ENCODE measurements at places on chromosomes 6 and 20.
A peak's percentile ranks its signal among the peaks of the same experiment; 100 is the strongest.

GRCh38 chr6:30880698-30881252 lies 3.5 kb upstream of the DDR1 start:
- DNase-seq, result peak; percentile 67

DNA sequence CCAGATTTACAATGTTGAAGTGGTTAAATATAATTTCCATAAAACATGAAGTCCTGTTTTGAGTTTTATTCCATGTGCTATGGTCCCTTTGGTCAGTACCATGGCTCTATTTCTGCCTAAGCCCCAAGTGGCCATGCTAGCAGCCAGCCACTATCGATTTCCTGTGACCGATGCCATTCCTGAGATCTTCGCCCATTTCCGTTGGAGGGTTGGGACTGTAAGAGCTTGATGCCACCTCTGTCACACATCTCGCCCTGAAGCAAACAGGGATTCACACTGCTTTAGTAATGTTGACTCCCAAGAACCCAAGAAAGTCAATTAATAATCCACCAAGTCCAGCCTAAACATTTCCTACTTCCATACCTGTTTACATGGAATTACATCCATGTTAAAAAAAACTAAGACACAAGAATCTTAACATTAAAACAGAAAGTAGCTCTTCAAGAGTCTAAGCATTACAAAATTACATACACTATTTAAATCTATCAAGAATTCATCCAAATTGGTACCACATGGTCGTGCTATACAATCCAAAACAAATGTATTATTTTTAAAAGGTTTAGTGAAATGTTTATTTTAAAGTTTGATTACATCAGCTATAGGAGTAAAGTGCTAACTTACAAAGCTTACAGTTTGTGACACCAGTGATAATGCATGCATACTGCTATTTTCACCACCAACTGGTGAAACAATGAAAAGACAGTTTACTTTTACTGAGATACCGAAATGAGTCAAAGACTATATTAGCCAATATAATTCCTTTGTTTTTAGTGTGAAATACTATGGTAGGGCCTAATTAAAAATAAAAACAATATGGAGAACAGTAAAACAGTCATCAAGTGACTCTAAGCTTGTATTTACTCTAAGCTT lies 2.5 kb downstream of the RBM39 start:
- no peak for DNase-seq

GRCh38 chr20:53045941-53046340 lies 73.8 kb downstream of the TSHZ2 start:
- no peak for DNase-seq

DNA sequence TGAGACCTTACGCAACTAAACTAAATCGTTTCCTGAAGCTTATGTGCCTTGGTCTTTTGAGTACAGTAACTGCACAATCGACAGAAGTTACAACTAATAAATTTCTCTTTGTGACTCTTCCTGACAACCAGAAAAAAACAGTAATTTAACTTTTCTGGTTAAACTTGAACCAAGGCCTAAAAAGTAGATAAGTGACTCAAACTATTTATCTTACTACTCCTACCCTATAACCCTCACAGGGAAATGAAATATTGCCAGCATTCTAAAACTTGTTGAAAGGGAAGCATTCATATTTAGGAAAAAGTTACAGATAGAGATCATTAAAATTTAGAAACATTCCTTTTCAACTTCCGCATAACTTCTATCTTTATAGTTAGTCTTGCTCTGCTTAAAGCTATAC lies 1034.4 kb downstream of the EYS start:
- DNase-seq, result no peak

- DNase-seq, result no peak
Observed at GRCh38 chr20:18416486-18416885, 50.3 kb downstream of the DZANK1 start.

GRCh38 chr6:157442291-157442690 lies 61.3 kb downstream of the ZDHHC14 start:
- no peak for DNase-seq

DNA sequence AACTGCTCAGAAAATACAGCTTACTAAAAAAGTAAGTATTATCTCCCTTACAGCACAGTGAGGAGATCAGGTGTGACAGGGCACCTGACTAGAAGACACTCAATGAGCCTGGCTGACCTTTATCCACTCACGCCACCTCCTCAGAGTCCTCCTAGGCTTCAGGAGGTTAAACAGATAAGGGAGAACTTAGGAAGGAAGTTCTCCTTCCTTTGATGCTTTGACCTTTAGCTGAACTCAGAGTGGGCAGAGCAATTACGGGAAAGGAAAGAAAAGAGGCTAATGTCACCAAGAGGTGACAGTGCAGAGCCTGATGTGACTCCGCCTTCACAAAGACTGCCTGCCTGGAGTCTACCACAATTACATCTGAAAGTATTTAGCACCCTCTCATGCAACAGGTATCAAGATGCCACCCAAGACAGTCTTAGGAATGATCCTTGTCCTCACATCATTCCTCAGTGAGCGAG lies 36.7 kb downstream of the MAN1A1 start:
- DNase-seq, result no peak
